ENCODE measurements at places on chromosomes 7 and 10.

- no peak for DNase-seq
Measured at GRCh38 chr7:78635026-78635793, 818.3 kb downstream of the MAGI2 start.

- DNase-seq: peak; percentile 25
Measured at GRCh38 chr10:97612386-97612785, 20.9 kb downstream of the MORN4 start.

GRCh38 chr7:34747176-34747781 is 89.3 kb downstream of the NPSR1 start:
- no peak for DNase-seq

GRCh38 chr7:140696024-140696679 is 356 bp upstream of the NDUFB2 start:
- peak; percentile 95 for DNase-seq

DNA sequence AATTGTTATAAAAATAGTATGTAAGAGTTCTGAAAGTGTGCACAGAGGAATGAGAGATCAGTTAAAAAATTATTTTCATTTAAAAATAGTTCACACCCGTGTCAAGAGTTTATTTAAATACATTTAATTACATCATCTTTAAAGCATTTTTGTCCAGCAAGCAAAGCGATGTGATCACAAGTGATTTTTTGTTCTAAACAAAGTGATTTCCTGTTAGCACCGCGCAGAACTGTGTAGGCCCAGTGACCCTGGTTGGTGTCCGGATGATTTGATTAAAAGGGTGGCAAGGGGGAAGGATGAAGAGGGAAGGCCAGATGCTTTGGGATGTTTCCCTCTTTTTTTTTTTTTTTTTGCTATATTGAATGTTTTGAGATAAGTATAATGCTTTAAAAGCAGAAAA is 227.8 kb upstream of the PITRM1 start:
- DNase-seq: no peak

GRCh38 chr10:8852546-8852945 is 798.1 kb downstream of the GATA3 start:
- DNase-seq: no peak

GRCh38 chr10:70363971-70364771 is 18.3 kb downstream of the LRRC20 start:
- DNase-seq: peak; percentile 67

- DNase-seq: no peak
Measured at GRCh38 chr7:148481147-148481526, 109.4 kb upstream of the C7orf33 start.

- DNase-seq: peak; percentile 70
Measured at GRCh38 chr7:41693150-41693997, 9.5 kb downstream of the INHBA start.

GRCh38 chr10:61356354-61356753 is 96.8 kb downstream of the TMEM26 start:
- no peak for DNase-seq

DNA sequence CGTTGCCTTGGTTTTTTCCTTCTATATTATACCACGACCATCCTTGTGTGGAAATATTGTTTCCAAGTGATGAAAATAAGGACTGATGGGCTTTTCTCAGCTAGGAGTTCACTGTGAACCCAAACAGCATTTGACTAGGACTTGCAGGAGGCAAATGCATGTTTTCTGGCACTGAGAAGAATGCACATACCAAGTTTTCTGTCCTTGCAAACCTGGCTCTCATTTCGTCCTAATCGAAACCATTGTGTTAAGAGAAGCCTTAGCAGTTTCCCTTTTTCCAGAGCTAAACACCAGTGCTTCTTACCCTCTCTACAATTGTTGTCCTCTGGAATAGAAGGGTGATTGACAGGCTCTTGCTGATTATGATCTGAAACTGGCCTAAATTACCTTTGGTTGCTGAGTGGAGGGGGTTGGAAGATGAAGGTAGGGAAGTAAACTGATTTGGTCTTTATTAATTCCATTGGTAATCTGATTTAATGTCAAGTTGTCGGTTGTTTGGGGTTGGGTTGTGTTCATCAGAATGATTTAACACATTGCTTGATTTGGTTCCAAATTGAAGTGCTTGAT is 33.1 kb upstream of the ELMO1 start:
- DNase-seq: no peak

- DNase-seq: no peak
Measured at GRCh38 chr10:97171001-97171400, 14.8 kb downstream of the SLIT1 start.

GRCh38 chr10:132270721-132271457 is 36.9 kb downstream of the STK32C start:
- no peak for DNase-seq

DNA sequence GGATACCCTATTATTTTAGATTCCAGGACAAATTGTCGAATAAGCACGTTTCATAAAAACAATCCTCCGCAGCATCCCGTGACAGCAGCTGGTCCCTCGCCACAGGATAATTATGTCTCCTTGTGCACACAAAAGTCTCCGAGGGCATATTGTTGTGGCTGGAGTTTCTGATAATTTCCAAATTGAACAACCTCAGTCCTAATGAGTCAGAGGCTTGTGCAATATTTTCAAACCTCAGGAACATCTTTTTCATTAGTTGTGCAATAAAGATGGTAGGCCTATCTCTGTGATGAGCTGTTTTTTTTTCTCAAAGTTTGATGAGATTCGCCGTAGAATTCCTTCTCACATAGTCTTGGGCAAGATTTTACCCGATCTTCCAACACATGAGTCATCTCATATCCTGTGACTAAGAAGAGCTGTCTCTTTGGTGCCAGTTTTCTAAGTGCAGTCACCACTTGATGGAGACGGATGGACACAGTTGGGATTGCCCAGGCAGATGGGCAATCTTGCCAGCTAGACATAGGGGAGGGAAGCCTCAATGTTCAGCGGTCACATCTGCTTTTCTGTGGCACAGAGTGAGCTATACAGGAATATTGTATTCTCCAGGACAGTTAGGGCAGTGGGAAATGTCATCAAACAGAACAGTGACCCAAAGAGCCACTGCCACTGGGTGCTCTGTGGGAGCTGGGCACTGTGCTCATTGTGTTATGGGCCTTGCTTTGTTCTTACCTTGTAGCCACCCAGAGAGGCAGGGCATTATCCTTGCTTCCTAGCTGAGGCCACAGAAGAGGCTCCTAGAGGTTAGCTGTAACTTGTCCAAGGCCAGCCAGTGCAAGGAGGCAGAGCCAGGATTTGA is 7.8 kb downstream of the HTRA1 start:
- peak; percentile 98 for DNase-seq

DNA sequence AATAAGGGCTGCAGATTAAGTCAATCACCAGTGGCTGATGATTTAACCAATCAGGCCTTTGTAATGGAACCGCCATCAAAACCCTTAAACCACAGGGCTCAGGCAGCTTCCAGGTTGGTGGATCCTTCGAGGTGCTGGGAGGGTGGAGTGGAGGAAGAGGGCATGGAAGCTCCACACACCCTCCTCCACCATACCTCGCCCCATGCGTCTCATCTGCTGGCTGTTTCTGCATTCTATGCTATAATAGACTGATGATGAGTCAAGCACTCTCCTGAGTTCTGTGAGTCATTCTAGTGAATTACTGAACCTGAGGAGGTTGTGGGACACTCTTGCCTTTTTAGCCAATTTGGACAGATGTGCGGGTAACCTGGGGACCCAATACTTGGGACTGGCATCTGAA is 43.9 kb downstream of the CHST15 start:
- DNase-seq: no peak

DNA sequence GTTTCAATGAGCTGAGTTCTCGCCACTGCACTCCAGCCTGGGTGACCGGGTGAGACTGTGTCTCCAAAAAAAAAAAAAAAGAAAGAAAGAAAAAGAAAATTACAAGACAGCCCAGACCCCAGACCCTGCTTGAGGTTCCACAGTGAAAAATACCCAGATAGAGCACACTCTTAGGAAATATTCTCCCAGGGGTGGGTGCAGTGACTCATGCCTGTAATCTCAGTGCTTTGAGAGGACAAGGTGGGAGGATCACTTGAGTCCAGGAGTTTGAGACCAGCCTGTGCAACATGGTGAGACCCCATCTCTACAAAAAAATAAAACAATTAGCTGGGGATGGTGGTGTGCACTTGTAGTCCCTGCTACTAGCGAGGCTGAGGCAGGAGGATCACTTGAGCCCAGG is 41.1 kb upstream of the GTF2IRD1 start:
- no peak for DNase-seq

- DNase-seq: no peak
Measured at GRCh38 chr10:27482984-27483956, 20.8 kb upstream of the RAB18 start.

DNA sequence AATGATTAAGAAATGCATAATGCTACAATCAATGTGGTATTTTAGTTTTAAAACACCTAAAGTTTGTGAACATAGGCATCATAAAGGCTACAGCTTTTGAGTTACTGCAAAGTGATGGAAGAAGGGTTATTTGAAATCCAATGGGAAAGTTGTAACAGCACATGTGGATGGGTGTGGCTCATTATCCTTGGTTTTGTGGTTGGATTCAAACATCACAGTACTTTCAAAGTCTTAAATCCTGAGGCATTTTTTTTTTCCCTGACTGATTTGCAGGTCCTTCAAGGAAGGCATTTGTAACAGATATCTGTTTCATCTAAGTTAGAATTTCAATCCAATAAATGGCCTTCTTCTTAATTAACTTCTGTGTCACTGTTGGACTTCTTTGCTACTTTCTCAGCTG is 9.8 kb upstream of the SHTN1 start:
- DNase-seq: no peak

- no peak for DNase-seq
Measured at GRCh38 chr7:2009541-2010001, 223.2 kb downstream of the MAD1L1 start.

DNA sequence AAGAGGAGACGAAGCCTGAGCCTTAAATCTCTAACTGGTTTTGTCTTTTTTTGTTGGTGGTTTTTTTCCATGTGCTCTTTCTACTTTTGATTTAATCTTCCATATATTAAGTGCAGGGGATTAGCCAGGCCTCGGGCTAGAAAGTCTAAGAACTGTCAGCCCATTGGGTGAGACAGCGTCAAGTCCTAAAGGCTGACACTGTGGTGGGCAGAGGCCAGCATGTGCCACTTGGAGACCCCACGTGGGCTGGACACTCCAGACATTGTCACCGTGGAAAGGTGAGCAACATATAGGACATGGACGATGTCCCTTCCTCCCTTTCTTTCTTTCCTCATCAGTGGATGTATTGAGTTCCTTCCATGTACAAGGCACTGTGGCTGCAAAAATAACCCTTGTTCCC is 129.3 kb downstream of the TMEM178B start:
- DNase-seq: no peak

- DNase-seq: no peak
Measured at GRCh38 chr10:132459301-132460003, 62.5 kb downstream of the PWWP2B start.

- DNase-seq: no peak
Measured at GRCh38 chr7:16268821-16269768, 152.2 kb downstream of the CRPPA start.
